ENCODE measurements at places on chromosomes 3 and 15. TPM values are rescaled to one million over a fixed set of nuclear protein-coding genes. Genes with fewer than 3 reads are reported as not detected.

Gene GOLGA8G
- not detected for total RNA-seq

Gene SELENOK
- total RNA-seq, result 40.2 TPM

GRCh38 chr15:66907826-66908743, 157.3 kb upstream of the SMAD3 start:
- H3K4me1 ChIP-seq, result no peaks in the 10 kb centered on the region
- no peaks in the 10 kb centered on the region for H3K36me3 ChIP-seq
- no peak overlapping the region for H3K27ac ChIP-seq
- no peak for DNase-seq

DNA sequence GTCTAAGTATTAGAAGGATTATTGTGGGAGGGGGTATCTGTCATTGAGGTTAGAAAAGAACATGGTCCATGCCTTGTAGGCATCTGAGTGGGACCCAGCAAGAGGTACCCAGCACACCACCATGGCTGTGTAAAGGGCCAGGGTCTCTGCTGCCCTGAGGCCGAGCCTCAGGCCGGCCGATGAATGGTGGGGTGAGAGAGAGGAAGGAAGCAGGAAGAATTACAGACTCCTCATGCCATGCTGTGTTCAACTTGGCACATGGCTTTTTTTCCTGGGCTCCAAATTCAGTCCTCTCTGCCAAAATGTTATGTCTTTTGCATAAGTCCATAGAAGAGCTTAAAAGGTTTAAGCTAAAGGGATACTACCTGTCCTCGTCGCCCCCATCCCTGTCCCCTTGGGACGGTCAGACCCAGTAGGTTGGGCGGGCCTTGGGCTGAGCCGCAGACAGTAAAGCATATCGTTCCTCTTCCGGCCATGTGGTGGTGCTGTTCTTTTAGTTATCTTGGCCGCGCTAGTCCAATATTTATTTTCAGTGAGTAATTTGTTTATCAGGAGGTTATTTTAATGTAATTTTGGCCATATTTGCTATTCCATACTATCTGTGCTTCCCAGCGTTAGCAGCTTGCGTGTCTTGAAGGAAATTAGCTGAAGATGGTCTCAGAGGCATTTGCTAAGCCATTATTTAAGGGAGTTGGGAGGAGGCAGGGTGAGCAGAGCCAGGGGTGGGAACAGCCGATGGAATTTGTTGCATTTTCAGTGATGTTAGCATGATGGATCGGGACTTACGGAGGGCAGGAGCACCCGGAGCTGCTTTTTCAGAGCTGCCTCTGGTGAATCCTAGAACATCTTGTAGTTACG, 152.4 kb downstream of the AGBL1 start:
- no peak overlapping the region for H3K27ac ChIP-seq
- H3K27me3 ChIP-seq, result peaks cover 63% of the 10 kb centered on the region
- peak overlapping the region; percentile 22 for H3K4me3 ChIP-seq
- peaks cover 14% of the 10 kb centered on the region for H3K4me1 ChIP-seq
- H3K36me3 ChIP-seq, result no peaks in the 10 kb centered on the region
- no peak for DNase-seq

DNA sequence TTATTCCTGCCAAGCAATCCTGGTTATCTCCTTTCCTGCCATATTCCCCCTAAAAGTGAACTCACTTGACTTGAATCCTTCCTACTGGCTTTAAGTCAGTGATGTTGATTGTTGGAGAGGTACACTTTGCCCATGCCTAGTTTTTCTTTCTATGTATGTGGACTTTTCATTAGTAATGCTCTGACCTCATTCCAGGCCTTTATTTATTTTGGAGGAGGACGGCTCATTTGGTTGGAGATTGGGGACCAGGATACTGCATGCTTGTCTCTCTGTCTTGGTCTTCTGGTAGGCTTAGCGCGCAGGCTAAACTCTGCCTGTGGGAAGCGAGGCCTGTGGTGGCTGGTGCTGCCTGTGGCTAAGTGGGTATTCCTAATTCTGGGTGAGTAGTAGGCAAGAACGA, 29.1 kb upstream of the MTMR10 start:
- DNase-seq, result no peak
- no peaks in the 10 kb centered on the region for H3K27me3 ChIP-seq
- no peak overlapping the region for H3K4me3 ChIP-seq
- no peak overlapping the region for H3K27ac ChIP-seq
- H3K36me3 ChIP-seq, result no peaks in the 10 kb centered on the region

- no peak overlapping the region for H3K27ac ChIP-seq
- no peaks in the 10 kb centered on the region for H3K36me3 ChIP-seq
- DNase-seq, result no peak
- no peaks in the 10 kb centered on the region for H3K27me3 ChIP-seq
- H3K4me1 ChIP-seq, result peaks cover 4% of the 10 kb centered on the region
- H3K4me3 ChIP-seq, result no peak overlapping the region
Measured at GRCh38 chr3:178826435-178827123, 245.0 kb downstream of the ZMAT3 start.

Gene BHLHE40
- total RNA-seq, result 1.1 TPM

Gene C3orf85
- not detected for total RNA-seq
